ENCODE measurements at places on chromosomes 2 and 18. TPM values are rescaled to one million over a fixed set of nuclear protein-coding genes. Genes with fewer than 3 reads are reported as not detected.
A peak's percentile ranks its signal among the peaks of the same experiment; 100 is the strongest.

The IMPA2 gene
- 103 TPM for total RNA-seq

DNA sequence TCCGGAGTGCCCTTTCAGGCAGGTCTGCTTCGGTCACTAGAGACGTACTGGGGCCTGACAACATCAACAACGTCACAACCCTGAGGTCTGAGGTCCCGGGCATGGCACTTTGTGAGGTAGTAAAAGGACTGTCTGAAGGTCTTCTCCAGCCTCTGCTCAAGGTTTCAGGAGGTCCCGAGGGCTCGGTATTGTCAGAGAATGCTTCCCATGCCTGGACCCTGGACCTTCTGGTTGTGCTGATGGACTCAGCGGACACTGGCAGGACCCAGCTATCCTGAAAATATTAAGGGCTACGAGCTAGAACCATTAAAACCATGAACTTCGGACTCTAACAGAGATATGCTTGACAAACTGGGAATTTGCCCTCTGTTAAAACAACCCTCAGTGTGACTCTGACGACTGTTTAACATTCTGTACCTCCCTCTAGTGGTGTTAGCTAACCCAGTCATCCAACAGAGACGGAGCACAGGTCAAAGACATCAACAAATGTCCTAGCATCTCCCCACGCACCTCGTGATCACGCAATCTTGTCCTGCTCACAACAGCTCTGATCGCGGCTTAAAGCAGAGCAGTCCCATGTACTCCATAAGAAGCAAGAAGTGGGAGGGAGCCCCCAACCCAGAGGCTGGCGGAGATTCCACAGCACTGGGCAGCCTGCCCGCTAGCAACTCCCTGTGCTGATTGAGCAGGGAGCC is 96.5 kb downstream of the CCDC93 start:
- no peak for DNase-seq
- no peak overlapping the region for H3K27ac ChIP-seq
- H3K4me1 ChIP-seq, result no peaks in the 10 kb centered on the region
- H3K4me3 ChIP-seq, result no peak overlapping the region
- H3K36me3 ChIP-seq, result peaks cover 1% of the 10 kb centered on the region

The ALK gene
- total RNA-seq, result 9.6 TPM

- H3K27ac ChIP-seq, result no peak overlapping the region
- peaks cover under 1% of the 10 kb centered on the region for H3K27me3 ChIP-seq
- H3K36me3 ChIP-seq, result peaks cover 8% of the 10 kb centered on the region
- H3K4me3 ChIP-seq, result no peak overlapping the region
These were observed 34.8 kb downstream of the LBH start for GRCh38 chr2:30266051-30266621.

The SLC4A5 gene
- 8.2 TPM for total RNA-seq

GRCh38 chr2:65261676-65262075 is 34.0 kb downstream of the ACTR2 start:
- no peak for DNase-seq
- no peak overlapping the region for H3K27ac ChIP-seq
- no peaks in the 10 kb centered on the region for H3K36me3 ChIP-seq
- no peaks in the 10 kb centered on the region for H3K4me1 ChIP-seq
- H3K27me3 ChIP-seq, result no peaks in the 10 kb centered on the region
- H3K4me3 ChIP-seq, result no peak overlapping the region

DNA sequence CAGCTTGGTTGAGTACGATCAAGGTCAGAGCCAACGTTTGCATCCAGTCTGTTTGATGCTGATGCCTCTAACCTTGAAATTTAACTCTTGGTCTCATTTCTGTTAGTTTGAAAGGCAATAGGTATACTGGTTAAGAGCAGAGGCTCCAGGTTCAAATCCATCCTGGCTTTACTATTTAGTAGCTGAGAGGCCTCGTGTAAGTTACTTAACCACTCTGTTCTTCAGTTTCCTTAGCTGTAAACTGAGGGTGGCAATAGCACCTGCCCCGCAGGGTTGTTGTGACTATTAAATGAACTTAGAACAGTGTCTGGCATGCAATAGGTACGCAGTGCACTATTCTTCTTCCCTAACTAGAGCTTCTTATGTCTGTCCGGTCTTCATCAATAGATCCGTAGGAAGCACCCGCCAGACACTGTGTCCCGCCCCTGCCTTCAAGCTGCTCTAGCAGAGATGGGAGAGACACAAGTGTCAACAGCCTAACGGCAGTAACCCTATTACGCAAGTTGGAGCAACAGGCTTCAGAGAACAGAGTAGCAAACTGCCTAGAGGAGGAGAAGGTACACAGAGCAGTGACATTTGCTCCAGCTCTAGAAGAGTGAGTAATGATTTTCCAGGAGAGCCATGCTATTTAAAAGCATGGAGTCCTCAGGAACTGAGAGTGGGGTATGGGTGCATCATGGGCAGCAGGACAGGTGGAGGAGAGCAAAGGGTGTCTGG is 62.7 kb upstream of the ST3GAL5 start:
- peaks cover 7% of the 10 kb centered on the region for H3K27me3 ChIP-seq
- H3K4me1 ChIP-seq, result peaks cover 14% of the 10 kb centered on the region
- no peak overlapping the region for H3K4me3 ChIP-seq

DNA sequence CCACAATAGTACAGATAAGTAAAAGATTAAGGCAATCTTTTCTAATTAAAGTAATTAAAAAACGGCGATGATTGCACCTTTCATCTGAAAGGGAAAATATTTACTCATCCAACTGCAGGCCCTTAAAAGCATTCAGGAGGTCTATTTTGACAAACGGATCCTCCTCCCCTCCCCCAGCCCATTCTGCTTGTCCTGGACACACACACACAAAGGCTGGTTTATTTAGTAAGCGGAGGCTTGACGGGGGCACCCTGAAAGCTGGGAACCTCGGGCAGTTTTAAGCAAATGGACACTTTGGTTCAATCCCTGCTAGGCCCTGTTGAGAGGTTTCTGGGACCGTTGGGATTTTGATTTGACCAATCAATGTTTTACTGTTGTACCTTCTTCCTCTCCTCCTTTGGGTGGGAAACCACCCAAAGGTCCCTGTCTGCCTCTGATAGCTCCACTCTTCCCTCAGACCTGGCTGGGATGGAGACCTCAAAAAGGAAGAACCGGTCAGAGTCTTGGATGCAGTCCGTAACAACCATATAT is 135.8 kb upstream of the HAAO start:
- peaks cover 9% of the 10 kb centered on the region for H3K27me3 ChIP-seq
- peak overlapping the region; percentile 49 for H3K4me3 ChIP-seq
- peak overlapping the region; percentile 97 for H3K27ac ChIP-seq
- no peaks in the 10 kb centered on the region for H3K36me3 ChIP-seq
- peaks cover 45% of the 10 kb centered on the region for H3K4me1 ChIP-seq

The NMUR1 gene
- 0.32 TPM for total RNA-seq

- H3K27me3 ChIP-seq, result no peaks in the 10 kb centered on the region
- H3K36me3 ChIP-seq, result no peaks in the 10 kb centered on the region
- DNase-seq, result no peak
- no peak overlapping the region for H3K27ac ChIP-seq
- peaks cover 3% of the 10 kb centered on the region for H3K4me1 ChIP-seq
- H3K4me3 ChIP-seq, result no peak overlapping the region
These were observed 116.8 kb downstream of the COPS8 start for GRCh38 chr2:237202288-237203030.

DNA sequence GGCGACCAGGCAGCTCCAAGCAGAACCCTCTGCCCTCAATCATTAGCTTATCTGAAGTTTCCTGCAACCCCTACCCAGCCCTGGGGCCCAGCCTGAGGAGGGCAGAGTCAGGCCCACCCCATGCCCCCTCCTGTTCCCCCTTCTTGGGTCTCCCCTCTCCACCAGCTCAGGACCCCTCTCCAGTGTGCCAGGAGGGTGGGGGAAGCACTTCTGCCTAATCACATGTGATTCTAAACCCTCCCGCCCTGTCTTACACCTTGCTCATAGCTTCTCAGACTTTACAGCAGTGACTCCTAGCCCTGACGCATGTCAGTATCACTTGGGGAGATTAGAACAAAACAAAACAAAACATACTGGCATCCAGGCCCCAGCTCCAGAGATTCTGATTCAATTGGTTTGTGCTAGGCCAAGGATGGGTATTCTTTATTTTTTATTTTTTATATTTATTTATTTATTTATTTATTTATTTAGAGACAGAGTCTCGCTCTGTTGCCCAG is 42.5 kb upstream of the ASAP2 start:
- no peaks in the 10 kb centered on the region for H3K36me3 ChIP-seq
- DNase-seq, result no peak
- no peak overlapping the region for H3K4me3 ChIP-seq
- H3K27me3 ChIP-seq, result peaks cover 2% of the 10 kb centered on the region
- H3K4me1 ChIP-seq, result no peaks in the 10 kb centered on the region

The LYG2 gene
- not detected for total RNA-seq

The ACMSD gene
- total RNA-seq, result not detected

GRCh38 chr2:137249463-137250130 is 484.3 kb downstream of the THSD7B start:
- peaks cover 11% of the 10 kb centered on the region for H3K4me1 ChIP-seq
- peak overlapping the region; percentile 6 for H3K27ac ChIP-seq
- no peak overlapping the region for H3K4me3 ChIP-seq
- H3K27me3 ChIP-seq, result peaks cover under 1% of the 10 kb centered on the region
- no peaks in the 10 kb centered on the region for H3K36me3 ChIP-seq

The ATP6V1C2 gene
- not detected for total RNA-seq

- no peaks in the 10 kb centered on the region for H3K4me1 ChIP-seq
- H3K27ac ChIP-seq, result no peak overlapping the region
- H3K4me3 ChIP-seq, result no peak overlapping the region
- H3K27me3 ChIP-seq, result peaks cover 2% of the 10 kb centered on the region
These were observed 38.3 kb downstream of the OXER1 start for GRCh38 chr2:42725657-42726056.

- peaks cover 4% of the 10 kb centered on the region for H3K27me3 ChIP-seq
- no peaks in the 10 kb centered on the region for H3K4me1 ChIP-seq
- H3K27ac ChIP-seq, result no peak overlapping the region
- H3K4me3 ChIP-seq, result no peak overlapping the region
- no peaks in the 10 kb centered on the region for H3K36me3 ChIP-seq
These were observed 33.6 kb upstream of the PDCL3 start for GRCh38 chr2:100529176-100529575.
